ENCODE measurements at places on chromosomes 3 and 15. TPM values are rescaled to one million over a fixed set of nuclear protein-coding genes. Genes with fewer than 3 reads are reported as not detected.

Gene TP63
- total RNA-seq = not detected

Gene SLC28A1
- not detected for total RNA-seq

Gene CCDC33
- 2.5 TPM for total RNA-seq

Gene EOMES
- not detected for total RNA-seq

Gene NSMCE3
- total RNA-seq = 14.9 TPM

Gene C2CD4A
- total RNA-seq = 0.35 TPM

Gene NEDD4
- 15.6 TPM for total RNA-seq

Gene RLBP1
- total RNA-seq = not detected

Gene MST1R
- total RNA-seq = 5.6 TPM

Gene HES1
- 17.1 TPM for total RNA-seq

Gene SCN11A
- total RNA-seq = not detected

Gene PIF1
- total RNA-seq = 27.6 TPM

Gene POC1A
- total RNA-seq = 35.6 TPM

Gene MUSTN1
- not detected for total RNA-seq

Gene TGM5
- total RNA-seq = not detected

Gene FMN1
- 2.7 TPM for total RNA-seq

Gene XIRP1
- total RNA-seq = not detected

Gene LEKR1
- total RNA-seq = 0.06 TPM

Gene LRRC31
- total RNA-seq = 0.14 TPM

Gene KBTBD12
- 0.29 TPM for total RNA-seq

Gene HACD3
- 157 TPM for total RNA-seq

Gene IL17RB
- 1.7 TPM for total RNA-seq

Gene CYP1A2
- total RNA-seq = not detected

Gene PLS1
- total RNA-seq = 36.4 TPM

Gene C3orf80
- total RNA-seq = not detected

Gene SEMA3F
- 36.0 TPM for total RNA-seq

Gene PP2D1
- not detected for total RNA-seq

Gene SLC6A20
- total RNA-seq = 2.8 TPM

Gene ZNF660
- 2.5 TPM for total RNA-seq

Gene LYZL4
- total RNA-seq = not detected

Gene CTXN2
- not detected for total RNA-seq

Gene GASK1A
- 1.1 TPM for total RNA-seq

Gene MCTP2
- 7.5 TPM for total RNA-seq

Gene TRIP4
- total RNA-seq = 6.7 TPM

Gene ISLR
- not detected for total RNA-seq

Gene FBXL2
- total RNA-seq = 10.8 TPM

Data from epithelial cell of proximal tubule (primary cell).